Stimulated activated CD8-positive, alpha-beta memory T cell treated with anti-CD3 and anti-CD28 coated beads, Interleukin-15, amount 100 ng/mL, for 4 hours (primary cell): ENCODE measurements at places on chromosomes 11 and 22.

DNA sequence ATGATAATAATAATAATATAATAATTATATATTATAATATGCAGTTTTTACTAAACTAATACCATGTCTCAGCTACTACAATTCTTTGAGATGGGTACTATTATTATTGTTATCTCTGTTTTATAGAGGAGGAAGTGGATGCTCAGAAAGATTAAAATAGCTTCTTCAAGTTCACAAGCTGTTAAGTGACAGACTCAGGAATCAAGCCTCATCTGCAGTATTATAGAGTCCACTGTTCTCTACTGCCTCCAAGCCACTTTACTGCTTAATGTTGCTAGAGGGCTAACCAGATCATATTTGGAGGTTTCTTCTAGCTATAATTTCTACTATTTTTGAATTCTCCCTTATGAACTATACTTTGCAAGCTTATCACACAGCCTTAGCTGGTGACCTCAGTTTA lies 62.7 kb downstream of the CSTPP1 start:
- DNase-seq: no peak

DNA sequence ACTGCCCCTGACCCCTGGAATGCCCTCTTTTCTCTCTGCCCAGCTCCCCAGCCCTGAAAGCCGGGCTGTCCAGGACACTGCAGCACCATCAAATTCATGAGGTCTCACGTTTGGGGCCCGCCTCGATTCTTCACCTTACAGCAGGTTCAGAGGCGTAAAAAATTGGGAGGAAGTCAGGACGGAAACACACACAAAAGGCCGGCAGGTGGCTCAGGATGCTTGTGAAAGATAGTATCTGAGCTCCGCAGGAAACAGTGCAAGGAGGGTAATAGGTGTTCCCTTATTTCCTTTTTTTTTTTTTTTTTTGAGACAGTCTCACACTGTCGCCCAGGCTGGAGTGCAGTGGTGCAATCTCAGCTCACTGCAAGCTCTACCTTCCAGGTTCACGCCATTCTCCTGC lies 4.1 kb downstream of the RFPL2 start:
- no peak for DNase-seq

DNA sequence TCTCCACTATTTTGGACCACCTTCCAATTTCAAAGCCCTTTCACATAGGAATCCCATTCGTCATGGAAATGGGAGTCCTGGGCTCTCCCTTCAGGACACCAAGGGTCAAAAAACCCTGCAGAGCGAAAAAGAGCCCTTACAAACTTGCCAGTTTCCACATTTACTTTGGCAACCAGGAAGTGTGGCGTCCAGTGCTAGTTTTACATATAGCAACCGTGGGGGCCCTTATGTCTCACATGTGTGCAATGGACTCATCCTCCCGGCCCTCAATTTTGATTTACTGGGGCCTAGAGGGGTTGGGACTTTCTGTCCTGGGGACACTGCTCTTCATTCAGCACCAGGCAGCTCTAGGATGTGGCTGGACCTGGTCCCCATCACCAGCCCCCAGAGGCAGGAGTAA lies 33.7 kb downstream of the DAGLA start:
- no peak for DNase-seq

GRCh38 chr22:46148816-46149511 lies 1.4 kb upstream of the PPARA start:
- no peak for DNase-seq

- DNase-seq: no peak
Measured at GRCh38 chr11:28420099-28420498, 311.9 kb downstream of the METTL15 start.

GRCh38 chr11:12182676-12183541 lies 72.5 kb downstream of the MICAL2 start:
- DNase-seq: no peak

DNA sequence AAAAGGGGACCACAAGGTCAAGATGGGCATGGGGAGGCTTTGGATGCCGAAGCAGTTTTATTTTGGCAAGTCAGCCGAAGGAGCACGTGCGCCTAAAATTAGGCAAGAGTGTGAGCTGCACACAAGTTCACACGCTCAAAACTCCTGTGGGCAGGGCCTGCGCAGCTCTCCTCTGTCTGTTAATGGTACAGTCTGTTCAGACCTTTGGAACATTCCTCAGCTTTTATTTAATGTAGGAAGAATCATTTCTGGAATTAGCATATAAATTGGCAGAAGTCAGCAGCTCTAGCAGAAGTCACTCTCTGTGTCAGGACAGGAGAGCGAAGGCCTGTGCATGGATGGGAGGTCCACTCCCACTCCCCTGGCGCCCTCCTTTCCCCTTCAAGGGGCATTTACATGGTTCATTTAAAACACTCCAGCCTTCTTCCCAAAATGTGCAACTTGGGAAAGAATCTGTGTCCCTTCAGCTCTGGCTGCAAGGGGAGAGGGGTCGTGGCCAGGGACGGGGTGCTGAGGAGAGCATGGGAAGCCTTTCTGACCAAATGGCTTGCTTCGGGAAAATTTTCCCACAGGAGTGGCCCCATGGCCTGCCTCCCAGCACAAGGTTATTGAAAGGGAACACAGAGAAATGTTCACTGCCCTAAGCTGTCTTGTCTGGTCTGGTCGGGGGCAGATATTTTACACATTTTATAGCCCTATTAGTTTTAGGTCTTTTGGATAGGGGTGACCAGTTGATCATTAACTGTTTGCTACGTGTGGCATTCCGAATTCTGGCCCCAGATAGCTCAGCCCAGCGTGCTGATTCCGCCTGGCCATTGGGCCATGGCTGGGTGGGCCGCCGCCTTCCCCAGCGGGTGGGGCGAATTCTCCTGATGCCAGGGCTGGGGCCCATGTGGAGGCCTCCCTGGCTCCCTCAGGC lies 43.9 kb upstream of the SMIM38 start:
- DNase-seq: no peak

DNA sequence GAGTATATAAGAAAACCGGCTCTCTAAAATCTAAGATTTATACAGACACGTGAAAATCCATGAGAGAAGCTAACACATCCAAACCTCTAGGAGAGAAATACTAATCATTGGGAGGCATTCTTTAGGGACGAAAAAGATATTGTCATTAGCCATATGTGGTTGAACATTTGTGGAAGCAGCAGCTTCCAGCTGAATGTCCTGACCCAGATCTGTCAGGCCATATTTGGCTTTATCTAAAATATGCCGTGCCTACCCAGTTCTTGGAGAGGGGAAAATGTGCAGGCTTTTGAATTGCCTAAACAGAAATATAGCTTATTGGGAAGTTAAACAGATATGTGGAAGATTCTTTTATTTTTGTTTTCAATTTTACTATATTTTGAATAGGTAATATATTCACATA lies 6.4 kb downstream of the CCDC89 start:
- no peak for DNase-seq

- no peak for DNase-seq
Measured at GRCh38 chr11:79089601-79090000, 351.2 kb downstream of the TENM4 start.

GRCh38 chr11:57116654-57117053 lies 65.1 kb upstream of the LRRC55 start:
- DNase-seq: no peak

DNA sequence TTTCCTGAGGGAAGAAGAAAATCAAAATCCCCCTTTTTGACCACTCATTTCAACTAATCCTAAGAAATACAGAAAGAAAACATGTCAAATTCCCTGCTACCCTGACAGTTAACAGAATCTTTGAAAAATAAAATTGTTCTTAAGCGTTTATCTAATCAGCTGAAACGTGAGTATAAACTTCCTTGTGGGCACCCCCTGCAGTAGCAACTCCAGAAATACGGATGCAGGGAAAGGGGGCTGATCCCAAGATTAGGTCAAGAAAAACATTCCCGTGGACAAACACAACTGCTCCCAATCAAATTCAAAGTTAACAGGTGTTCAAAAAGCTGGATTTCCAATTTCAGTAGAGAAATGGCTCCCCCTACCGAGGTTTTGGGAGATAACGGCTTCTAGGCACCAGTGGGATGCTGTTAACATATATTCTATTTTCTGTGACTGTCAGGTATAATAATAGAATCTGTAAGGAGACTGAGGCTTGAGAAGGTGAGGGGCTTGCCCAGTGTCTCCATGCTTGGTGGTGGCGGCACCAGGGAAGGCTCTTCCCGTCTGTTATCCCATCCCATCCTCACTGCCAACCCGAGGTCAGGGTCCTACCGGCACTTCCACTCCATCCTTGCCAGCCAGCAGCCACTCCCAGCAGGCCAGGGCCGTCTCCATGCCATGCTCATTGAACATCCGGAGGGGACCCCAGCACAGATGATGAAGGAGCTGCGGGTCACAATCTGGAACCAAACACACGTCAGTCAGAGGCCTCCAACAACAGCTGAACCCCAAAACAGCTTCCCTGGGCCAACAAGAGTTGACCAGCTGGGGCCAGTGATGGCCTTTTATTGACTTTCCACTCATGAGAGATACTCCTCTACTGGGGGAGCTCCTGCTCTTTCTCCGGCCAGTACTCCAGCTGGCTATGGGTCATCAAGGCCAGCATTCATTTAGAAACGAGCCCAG lies 32.0 kb upstream of the SERPIND1 start:
- no peak for DNase-seq

DNA sequence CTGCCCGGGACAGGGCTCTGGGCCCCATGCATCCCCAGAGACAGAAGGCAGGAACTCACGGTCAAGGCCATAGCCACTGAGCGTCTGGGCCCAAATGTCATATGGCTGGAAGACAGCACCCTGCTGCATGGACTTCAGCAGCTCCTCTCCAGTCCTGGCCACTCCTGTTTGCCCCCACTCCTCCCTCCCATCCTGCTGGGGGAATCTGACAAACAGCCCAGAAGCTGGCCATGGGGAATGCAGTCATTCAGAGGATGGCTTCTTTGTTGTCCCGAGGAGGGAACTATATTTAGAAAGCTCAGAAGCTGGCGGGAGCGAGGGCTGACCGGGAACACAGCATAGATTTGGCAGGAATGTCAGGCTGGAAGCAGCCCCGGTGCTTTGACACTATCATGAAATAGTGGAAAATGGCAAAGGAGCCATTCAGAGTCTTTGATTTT lies 35.0 kb downstream of the DKK3 start:
- no peak for DNase-seq

DNA sequence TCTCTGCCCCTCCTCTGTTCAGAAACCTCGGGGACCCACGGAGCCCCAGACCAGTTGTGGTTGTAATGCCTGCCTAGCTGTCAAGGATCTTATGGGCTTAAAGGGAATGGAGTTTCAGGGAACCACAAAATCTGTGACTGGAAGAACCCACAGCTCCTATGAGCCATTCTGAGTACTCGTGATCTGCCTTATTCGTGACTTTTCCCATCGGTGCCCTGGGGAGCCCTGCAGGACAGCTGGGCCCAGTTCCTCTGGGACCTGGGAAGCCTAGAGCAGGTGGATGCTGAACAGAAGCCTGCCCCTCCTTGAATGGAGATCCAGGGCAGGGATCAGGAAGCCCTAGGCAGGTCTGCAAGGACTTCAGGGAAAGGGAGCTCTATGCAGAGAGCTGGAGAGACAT lies 42.1 kb upstream of the TTC12 start:
- DNase-seq: no peak

DNA sequence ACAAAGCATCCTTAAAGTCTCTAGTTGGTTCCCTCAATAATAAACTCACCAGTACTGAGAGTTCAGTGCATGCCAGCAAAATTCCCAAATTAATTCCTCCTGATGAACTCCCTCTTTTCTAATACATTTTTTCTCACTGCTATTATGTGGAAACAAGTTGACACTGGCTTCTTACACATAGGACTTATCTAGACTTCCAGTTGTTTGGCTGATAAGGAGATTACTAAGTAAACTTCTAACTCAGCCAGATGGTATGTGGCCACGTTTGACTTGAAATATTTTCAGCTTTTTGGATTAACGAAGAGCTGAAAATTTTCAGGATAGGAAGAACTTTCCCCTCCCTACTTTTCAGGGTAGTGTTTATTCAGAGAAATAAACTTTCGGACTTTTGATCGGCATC lies 1154.2 kb upstream of the TENM4 start:
- DNase-seq: no peak

GRCh38 chr11:67105964-67106363 lies 13.1 kb upstream of the KDM2A start:
- no peak for DNase-seq

GRCh38 chr11:102453302-102453695 lies 734 bp upstream of the TMEM123 start:
- peak; percentile 26 for DNase-seq

DNA sequence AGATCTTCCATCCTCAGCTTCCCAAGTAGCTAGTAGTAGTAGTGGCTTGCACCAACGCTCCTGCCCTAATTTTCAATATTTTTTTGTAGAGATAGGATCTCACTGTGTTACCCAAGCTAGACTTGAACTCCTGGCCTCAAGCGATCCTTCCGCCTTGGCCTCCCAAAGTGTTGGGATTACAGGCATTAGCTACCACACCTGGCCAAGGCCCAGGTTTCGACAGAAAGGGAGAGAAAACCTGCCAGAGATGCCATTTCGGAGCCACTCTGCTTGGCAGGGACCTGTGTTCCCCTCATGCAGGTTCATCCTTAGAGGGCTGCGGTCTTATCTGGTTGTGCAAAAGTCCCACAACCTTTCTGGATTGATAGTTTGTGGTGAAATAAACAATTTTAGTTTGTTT lies 41.4 kb downstream of the FAM83F start:
- no peak for DNase-seq

DNA sequence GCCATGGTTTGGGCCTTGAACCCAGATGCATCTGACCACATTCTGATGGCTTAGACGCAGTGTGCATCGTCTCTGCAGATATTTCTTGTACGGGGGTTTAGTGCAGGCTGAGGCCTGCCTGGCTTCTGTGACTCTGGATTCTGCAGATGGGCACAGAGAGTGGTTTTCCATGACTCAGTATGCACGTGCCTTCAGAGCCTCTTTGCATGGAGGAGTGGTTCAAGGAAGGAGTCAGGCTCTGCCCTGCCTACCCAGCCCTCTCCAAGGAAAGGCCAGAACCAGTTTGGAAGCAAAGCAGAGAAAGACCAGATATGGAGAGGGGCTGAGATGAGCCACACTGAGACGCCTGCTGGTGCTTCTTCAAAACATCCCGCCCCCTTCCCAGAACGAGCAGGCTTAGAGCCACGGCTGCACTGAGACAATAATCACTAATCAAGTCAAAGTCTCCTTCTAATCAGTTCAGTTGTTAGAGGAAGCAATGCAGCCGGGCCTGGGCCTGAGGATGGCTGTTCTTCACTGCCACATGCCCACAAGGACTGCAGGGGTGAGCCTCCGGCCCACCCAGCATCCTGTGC lies 308.9 kb downstream of the NXPE2 start:
- no peak for DNase-seq

DNA sequence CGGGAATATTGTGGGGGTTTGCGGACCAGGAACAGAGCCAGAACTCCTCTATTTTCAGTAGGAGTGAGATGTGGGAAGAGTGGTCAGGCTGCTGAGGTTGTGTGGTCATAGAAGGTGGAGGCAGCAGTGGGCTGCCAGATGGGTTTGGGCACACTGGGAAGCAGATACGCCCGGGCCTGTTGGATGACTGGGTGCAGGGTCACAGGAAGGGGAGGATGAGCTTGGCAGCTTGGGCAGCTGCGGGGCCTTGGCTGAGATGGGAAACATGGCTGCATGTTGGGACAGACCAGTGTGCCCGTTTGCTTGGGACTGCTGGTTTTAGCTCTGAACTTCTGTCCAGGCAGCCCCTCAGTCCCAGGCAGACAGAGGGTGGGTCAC lies 11.4 kb downstream of the SHANK3 start:
- DNase-seq: no peak
